ENCODE measurements at places on chromosomes 3 and 15. TPM values are rescaled to one million over a fixed set of nuclear protein-coding genes. Genes with fewer than 3 reads are reported as not detected.

- H3K4me1 ChIP-seq, result no peaks in the 10 kb centered on the region
- no peaks in the 10 kb centered on the region for H3K27me3 ChIP-seq
- no peak overlapping the region for H3K27ac ChIP-seq
Observed at GRCh38 chr15:79886124-79886523, 10.7 kb downstream of the MTHFS start.

GRCh38 chr15:75455424-75455981, 4.0 kb upstream of the SIN3A start:
- no peaks in the 10 kb centered on the region for H3K36me3 ChIP-seq
- H3K4me1 ChIP-seq, result peaks cover 5% of the 10 kb centered on the region
- H3K27me3 ChIP-seq, result no peaks in the 10 kb centered on the region
- H3K4me3 ChIP-seq, result peak overlapping the region; percentile 78

GRCh38 chr15:47742334-47742733, 25.0 kb downstream of the SEMA6D start:
- no peaks in the 10 kb centered on the region for H3K4me1 ChIP-seq
- no peak overlapping the region for H3K4me3 ChIP-seq
- H3K27ac ChIP-seq, result no peak overlapping the region
- H3K36me3 ChIP-seq, result no peaks in the 10 kb centered on the region
- H3K27me3 ChIP-seq, result no peaks in the 10 kb centered on the region

GRCh38 chr3:45166321-45166879, 20.2 kb upstream of the CDCP1 start:
- peaks cover 12% of the 10 kb centered on the region for H3K4me1 ChIP-seq
- H3K27ac ChIP-seq, result no peak overlapping the region
- DNase-seq, result no peak
- no peaks in the 10 kb centered on the region for H3K36me3 ChIP-seq
- H3K4me3 ChIP-seq, result no peak overlapping the region

The SST gene
- not detected for total RNA-seq

- peak; percentile 63 for DNase-seq
- no peak overlapping the region for H3K4me3 ChIP-seq
- no peak overlapping the region for H3K27ac ChIP-seq
- H3K36me3 ChIP-seq, result no peaks in the 10 kb centered on the region
Observed at GRCh38 chr3:193788189-193788991, 195.4 kb downstream of the OPA1 start.

GRCh38 chr3:103977417-103977816, 1389.3 kb upstream of the ALCAM start:
- no peak for DNase-seq
- no peaks in the 10 kb centered on the region for H3K27me3 ChIP-seq
- no peaks in the 10 kb centered on the region for H3K4me1 ChIP-seq
- no peak overlapping the region for H3K27ac ChIP-seq
- no peaks in the 10 kb centered on the region for H3K36me3 ChIP-seq

GRCh38 chr3:59422312-59422711, 372.5 kb upstream of the CFAP20DC start:
- H3K27ac ChIP-seq, result no peak overlapping the region
- no peak overlapping the region for H3K4me3 ChIP-seq
- H3K27me3 ChIP-seq, result no peaks in the 10 kb centered on the region
- H3K36me3 ChIP-seq, result no peaks in the 10 kb centered on the region
- DNase-seq, result no peak
- H3K4me1 ChIP-seq, result peaks cover 18% of the 10 kb centered on the region

- H3K27me3 ChIP-seq, result no peaks in the 10 kb centered on the region
- DNase-seq, result no peak
- no peaks in the 10 kb centered on the region for H3K4me1 ChIP-seq
- H3K27ac ChIP-seq, result no peak overlapping the region
- H3K36me3 ChIP-seq, result no peaks in the 10 kb centered on the region
Observed at GRCh38 chr15:71468715-71469114, 341.6 kb upstream of the NR2E3 start.

- no peak overlapping the region for H3K4me3 ChIP-seq
- peak; percentile 4 for DNase-seq
Observed at GRCh38 chr15:56732135-56732885, 999 bp downstream of the ZNF280D start.

Data from thyroid gland (tissue), 4 donors.